ENCODE measurements at places on chromosomes 1 and 21. TPM values are rescaled to one million over a fixed set of nuclear protein-coding genes. Genes with fewer than 3 reads are reported as not detected.

- no peak for DNase-seq
These were observed 38.0 kb downstream of the PLPP3 start for GRCh38 chr1:56541408-56541807.

FCAMR gene
- not detected for polyA plus RNA-seq

- peak; percentile 77 for DNase-seq
These were observed 1.6 kb downstream of the ERVH48-1 start for GRCh38 chr21:42923553-42924432.

GRCh38 chr1:56904663-56905397 is 50.2 kb downstream of the C8A start:
- no peak for DNase-seq

DNA sequence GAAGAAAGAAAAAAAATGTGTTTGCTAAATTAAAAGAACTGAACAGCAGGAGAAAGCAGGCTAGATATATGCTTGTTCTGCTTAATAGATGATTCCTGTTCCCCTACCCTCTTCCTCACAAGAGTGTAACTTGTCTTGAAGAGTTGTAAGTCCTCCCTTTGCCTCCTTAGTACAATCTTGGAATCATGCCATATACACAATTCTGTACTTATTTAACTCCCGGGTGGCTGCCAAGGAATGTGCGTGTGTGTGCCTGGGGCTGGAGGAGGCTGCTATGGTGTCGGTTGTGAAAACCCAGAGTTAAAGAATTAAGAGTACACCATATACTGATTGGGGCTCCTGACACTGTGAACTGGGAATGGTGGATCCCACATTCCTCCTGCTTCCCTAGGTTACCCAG is 194.2 kb downstream of the SIPA1L2 start:
- peak; percentile 23 for DNase-seq

GRCh38 chr1:197333041-197333440 is 65.0 kb downstream of the CRB1 start:
- no peak for DNase-seq

S100A12 gene
- not detected for polyA plus RNA-seq

- DNase-seq = no peak
These were observed 74.8 kb downstream of the CASZ1 start for GRCh38 chr1:10721381-10722321.

GRCh38 chr1:115166531-115167091 is 77.3 kb upstream of the TSPAN2 start:
- DNase-seq = no peak

DNA sequence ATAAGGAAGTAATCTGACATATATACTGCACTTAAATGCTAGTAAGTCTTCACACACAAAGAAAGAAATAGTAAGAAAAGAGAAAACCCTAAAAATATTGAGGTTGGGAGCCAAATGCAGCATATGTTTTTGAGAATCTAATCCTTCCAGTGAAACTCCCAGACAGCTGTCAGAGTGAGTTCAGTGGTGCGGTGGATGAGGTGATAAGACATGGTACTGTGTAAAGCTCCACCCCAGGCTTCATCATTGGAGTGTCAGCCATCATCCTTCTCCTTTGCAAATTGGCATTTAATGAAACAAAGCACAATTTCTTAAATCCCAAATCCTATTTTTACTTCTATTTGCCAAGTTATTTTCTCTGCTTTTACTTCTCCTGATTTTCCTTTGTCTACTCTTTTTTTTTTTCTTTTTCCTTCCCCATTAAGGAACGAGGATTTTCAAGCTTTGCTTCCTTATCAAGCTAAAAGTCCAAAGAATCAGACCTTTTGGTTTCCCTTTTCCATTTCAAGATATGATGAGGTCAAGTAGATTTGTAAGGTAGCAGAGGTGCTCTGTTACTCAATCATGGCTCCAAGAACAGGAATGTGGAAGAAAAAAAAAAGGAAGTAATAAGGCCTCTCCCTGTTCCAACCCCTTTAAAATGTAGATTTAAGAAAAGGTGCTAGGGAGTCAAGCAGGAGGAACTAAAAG is 343.3 kb downstream of the SETD4 start:
- DNase-seq = no peak

DNA sequence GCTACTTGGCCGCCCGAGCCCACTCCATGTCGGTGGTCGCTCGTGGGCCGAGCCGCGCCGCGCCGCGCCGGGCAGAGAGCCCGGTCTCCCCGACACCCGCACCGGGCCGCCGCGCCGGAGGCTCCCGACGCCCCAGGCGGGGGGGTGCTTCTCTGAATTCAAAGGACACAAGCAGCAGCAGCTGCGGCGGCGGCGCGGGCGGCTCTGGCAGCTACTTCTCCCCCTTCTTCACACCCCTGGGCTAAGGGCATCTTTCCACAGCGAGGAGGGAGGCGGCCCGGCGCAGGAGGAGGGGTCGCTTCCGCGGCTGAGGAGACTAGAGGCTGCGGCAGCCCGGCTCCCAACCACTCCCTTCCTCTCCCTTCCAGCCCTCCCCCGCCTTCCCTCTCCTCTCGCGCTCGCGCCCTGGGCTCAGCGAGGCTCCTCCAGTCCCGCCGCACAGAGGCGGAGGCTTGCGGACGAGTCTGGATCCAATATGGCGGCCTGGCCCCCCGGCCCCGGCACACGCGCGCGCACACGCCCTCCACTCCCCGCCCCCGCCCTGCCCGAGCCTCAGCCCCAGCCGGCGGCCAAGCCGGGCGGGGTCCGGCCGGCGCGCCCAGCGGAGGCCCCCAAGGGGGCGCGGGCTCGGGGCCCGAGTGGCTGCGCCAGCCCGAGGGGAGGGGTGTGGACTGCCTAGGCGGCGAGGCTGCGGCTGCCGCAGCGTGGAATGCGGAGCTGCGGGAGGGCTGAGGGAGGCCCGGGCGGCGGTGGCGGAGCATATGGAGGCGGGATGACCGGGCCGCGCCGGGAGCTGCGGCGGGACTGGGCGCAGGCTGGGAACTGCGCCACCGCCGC is at the start of gene CDC42BPA:
Gene CDC42BPA, minus strand, starts transcription at position 477 of the 837 bp plus-strand sequence. CDS start 1,310 bp downstream, outside the sequence.
- peak; percentile 68 for DNase-seq

DNA sequence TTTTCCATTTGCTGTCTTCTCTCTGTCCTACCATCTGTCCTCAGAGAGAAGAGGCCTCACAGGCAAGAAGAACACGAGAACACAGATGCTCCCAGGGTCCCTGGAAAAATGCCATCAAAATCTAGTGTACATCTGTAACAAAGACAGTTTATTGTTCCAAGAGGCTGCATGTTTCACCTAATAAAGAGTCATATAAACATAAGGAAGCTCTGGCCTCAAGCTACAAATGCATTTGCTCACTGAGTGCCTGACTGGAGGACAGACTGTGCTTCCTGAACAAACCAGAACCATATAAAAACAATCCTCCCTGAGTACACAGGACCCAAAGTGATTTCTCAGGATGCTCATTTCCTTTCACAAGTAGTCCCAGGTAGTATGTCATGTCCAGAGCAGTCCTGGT is 76.3 kb upstream of the SLC44A3 start:
- peak; percentile 79 for DNase-seq

TEDDM1 gene
- not detected for polyA plus RNA-seq

DNA sequence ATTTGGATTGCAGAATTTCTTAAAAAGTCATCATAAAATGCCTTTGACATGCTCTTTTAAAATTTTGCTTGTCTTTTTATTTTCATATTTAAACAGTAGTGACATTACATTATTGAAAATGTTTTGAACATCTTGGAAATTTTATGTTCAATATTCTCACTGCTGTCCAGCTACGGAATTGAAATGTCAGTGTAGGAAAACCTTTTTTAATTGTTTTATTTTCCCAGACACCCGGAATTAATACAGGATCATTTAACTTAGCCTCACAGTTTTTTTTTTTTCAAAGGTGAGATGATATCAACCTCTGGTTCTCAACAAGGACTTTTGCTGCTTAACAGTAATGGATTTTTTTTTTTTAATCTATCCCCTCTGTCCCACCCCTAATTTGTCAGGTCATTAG is 4.1 kb downstream of the RBM15 start:
- no peak for DNase-seq

GRCh38 chr1:79524126-79524525 is 517.6 kb upstream of the ADGRL4 start:
- DNase-seq = no peak

DNA sequence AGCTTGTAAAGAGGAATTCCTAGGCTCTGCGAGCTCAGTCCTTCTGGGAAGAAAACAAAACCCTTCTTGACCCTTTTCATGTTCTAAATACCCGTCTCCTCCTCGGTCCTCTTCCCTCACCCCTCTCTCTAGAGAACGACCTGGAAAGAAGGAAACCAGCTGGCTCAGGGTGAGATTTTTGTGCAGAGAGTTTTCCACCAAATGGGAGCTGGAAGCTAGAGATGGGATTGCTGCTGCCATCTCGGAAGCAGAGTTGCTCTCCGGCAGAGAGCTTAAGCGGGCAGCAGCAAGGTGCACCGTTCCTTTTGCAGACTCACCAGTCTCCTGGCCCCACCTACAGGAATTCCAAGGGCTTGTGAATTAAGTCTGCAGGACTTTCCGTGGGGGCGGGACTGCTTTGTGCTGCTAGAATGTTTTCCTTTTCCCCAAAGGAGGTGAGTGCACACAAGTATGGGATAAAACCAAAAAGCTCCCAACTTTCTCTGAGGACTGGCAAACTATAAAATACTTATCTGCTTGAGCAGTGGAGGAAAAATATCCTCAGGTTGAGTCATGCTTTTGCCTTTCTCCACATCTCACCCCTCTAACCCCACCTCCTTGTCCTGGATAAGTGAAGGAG is 29.1 kb upstream of the KIAA0040 start:
- no peak for DNase-seq

APP gene
- polyA plus RNA-seq = 870 TPM

GRCh38 chr1:61636814-61637213 is 88.1 kb downstream of the TM2D1 start:
- no peak for DNase-seq

GRCh38 chr1:147669469-147670318 is 630 bp downstream of the ACP6 start:
- DNase-seq = no peak

CENPL gene
- polyA plus RNA-seq = 5.8 TPM

LRRC8B gene
- polyA plus RNA-seq = 1.6 TPM

CBS gene
- polyA plus RNA-seq = 41.1 TPM

- no peak for DNase-seq
These were observed 197.4 kb downstream of the ADGRL2 start for GRCh38 chr1:81998165-81998564.

- no peak for DNase-seq
These were observed 17.1 kb downstream of the PDZK1IP1 start for GRCh38 chr1:47172782-47173181.

DNA sequence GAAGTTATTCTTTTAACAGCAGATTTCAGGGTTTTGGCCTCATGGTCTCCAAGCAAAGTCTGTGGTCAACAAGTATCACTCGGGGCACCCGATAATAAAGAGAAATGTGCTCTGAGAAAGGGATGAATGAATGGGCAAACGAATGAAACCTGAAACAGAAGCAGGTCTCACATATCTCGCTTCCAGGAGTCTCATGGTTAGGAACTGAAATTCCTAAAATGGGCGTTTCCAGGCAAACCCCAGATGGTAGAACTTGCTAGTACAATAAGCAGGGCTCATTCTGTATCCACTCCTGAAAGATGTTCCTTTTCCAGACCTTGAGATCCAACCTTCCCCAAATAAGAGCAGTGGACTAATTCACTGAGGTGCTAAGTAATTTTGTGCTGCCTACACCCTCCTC is 87.2 kb downstream of the LAMC2 start:
- DNase-seq = no peak

GRCh38 chr1:204445860-204446412 is 34.3 kb upstream of the PPP1R15B start:
- no peak for DNase-seq

KCNK2 gene
- polyA plus RNA-seq = 19.7 TPM

DNA sequence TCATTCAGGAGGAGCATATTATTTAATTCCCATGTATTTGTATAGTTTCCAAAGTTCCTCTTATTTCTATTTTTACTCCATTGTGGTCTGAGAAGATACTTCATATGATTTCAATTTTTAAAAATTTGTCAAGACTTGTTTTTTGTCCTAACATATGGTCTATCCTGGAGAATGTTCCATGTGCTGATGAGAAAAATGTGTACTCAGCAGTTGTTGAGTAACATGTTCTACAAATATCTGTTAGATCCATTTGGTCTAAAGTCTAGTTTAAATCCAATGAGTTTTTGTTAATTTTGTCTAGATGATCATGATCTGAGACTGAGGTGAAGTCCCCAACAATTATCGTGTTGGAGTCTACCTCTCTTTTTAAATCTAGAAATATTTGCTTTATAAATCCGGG is 14.5 kb downstream of the PSMG1 start:
- DNase-seq = no peak

RGS4 gene
- polyA plus RNA-seq = 20.2 TPM

GUCA2A gene
- polyA plus RNA-seq = not detected

SHISAL2A gene
- not detected for polyA plus RNA-seq

GRCh38 chr1:112110031-112110430 is 120.6 kb upstream of the KCND3 start:
- no peak for DNase-seq

DNA sequence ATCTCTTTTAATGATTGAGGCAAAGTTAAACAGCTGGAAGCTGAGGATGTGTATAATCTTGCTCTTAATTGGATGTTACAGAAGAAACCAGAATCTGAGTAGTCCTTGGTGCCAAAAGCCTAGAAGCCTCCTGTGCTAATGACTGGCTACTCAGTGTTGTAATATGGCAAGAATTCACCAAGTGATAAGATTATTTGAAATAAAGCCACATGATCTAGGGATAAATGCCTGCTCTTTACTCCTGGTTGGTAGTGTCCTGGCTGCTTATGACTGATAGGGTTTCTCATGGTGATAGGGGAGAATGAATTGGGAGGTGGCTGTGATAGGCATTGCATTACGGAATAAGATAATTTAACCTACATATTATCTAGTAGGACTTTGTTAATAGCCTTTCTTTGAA is 13.6 kb upstream of the MAB21L3 start:
- DNase-seq = no peak

All from AG04450 (cell line).